ENCODE measurements at places on chromosomes 6 and 20.

GRCh38 chr6:7426447-7427169 lies 37.0 kb downstream of the RIOK1 start:
- DNase-seq = no peak

DNA sequence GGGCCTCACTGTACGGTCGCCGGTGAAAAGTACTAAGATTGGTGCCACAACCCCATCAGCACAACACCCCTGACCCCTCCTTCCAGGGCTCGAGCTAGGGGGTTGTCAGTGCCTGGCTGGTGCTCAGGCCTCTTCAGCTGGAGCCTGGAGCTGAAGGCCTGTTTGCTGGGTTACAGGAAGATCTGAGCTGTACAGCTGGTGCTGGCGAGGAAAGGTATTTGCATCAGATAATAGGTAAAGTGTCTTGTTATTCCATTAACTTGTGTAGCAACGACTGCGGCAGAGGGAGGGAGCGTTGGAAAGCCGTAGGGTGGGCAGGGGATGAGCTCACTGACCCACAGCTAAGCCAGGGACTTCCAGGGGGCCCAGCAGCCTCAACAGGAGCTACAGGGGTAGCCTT lies 15.8 kb upstream of the SIRPA start:
- no peak for DNase-seq

- no peak for DNase-seq
These were observed 271.2 kb upstream of the PRDM1 start for GRCh38 chr6:105814745-105815536.

DNA sequence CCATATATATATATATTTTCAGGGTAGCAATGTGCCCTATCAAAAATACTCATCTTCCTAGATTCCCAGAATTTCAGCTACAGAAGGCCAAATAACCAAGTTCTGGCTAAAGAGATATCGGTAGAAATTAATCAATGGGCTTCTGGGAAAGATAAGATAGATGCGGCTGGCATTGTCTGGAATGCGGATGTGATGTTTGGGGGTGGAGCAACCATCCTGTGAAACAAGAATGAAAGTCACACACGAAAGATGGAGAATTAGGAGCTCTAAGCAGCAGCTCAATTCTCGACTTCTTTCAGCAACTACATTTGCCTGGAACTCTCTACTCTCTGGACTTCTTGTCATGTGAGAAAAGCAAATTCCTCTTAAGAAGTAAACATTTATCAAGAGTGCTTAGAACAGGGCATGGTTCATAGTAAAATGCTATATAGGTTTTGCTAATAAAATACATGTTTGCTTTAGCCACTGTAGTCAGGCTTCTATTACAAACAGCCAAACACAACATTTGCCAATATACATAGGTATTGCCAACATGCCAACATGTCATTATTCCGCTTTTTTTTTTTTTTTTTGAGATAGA lies 90.8 kb downstream of the CLIC5 start:
- no peak for DNase-seq

DNA sequence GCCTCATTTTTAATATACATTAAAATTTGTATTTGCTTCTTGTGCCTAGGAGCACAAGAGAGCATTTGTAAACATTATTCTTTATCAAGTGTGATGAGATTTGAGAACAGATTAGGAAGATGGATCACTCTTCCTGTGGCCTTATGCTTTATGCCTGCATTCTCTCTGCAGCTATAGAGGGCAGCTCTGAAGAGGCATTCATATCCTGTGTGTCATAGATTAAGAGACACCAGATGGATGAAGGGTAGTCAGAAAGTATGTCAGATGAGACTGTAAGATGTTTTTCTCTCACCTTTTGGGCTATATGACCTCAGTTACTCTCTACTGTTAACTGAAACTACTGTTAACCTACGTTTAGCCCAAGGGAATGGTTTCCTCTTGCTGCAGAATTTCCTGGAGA lies 61.4 kb downstream of the DNAH8 start:
- no peak for DNase-seq

DNA sequence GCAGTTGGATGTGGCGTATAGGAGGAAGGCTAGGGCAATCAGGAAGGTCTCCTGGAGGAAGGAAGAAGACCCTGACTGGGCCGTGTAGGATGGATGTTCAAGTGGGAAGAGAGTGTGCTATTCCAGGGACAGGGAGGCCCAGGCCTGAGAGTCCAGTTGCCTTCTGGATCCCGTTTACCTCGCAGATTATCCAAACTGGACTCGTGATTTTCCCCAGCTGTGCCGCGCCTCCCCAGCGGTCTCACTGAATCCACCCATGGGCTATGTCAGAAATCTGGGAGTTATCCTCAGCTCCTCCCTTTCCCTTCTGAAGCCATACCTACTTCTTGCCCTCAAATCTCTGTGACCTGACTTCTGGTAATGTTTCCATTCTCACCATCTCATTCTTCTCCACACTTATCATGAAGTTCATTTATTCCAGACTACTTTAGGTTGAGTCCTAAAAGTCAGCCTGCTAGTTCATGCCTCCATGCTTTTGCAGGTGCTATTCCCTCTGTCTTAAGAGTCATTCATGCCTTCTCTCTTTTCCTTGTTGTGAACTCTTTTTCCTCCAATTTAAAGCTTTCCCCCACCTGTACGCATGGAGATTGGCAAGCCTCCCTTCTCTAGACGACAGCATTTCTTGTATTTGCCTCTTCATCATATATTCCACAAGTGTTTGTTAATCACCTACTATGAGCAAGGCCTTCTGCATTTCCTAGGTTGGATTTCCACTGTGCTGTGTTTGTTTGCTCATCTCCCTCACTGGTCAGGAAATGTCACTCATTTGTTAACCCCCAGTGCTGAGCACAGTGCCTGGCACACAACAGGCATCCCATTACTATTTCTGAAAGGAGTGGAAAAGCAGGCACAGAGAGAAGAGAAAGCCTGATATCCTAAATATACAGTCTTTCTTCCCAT lies 2.7 kb downstream of the SDCBP2 start:
- DNase-seq = peak; percentile 10

GRCh38 chr20:33013701-33014326 lies 6.3 kb downstream of the BPIFB2 start:
- DNase-seq = no peak

DNA sequence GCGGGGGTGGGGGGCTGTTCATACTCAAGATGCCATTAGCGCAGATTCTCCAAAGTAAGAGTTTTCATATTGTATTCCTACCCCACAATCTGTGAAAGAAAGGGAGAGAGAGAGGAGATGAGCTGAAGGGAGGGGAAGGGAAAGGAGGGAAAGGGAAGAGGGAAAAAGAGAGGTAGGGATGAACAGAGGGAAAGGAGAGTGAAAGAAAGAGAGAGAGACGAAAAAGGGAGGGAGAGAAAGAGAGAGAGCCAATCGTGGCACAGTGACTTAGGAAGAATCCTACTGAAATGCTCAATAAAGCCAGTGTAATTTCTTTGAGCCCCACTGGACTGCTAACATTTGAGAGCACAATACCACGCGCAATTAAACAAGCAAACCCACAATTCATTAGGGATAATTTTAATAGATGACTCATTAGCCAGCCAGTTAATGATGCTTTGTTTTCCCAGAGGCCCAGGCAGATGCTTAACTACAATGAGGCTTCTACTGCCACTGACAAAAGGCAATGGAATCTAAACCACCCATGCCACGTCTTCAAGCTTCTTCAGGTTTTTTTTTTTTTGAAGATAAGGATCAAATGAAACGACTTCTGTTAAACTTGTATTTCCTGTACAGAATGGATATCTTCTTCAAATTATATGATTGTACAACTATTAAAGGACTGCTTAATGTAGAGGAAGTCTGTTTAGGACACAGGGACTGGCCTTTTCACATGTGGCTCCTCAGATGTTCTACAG lies 306.8 kb downstream of the FOXC1 start:
- no peak for DNase-seq

DNA sequence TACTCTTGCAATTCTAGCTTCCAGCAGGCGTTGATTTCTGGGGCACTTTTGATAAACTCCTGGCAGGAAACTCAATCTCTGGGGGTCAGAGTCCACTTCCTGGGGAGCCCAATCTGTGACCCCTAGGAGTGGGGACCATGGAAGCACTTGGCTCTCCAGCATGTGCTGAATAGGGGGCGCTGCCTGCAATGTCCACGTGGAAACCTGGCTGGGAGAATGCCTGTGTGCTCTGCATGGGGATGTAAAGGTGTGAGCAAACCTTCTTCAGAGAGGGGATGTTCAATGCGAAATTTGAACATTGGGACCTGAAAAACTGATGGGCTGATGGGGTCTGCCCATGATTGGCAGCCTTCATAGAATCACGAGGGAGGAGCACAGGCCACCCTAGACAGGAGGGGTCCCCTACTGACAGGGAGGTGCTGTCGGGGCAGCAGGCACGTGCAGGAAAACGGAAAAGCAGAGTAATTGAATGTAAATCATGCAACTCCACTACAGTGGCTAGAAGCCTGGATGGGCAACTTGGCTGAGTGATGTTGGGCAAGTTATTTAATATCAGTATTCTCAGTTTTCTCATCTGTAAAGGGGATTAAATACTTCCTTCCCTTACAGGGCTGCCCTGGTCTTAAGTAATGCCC lies 47.8 kb downstream of the CEP43 start:
- DNase-seq = no peak

DNA sequence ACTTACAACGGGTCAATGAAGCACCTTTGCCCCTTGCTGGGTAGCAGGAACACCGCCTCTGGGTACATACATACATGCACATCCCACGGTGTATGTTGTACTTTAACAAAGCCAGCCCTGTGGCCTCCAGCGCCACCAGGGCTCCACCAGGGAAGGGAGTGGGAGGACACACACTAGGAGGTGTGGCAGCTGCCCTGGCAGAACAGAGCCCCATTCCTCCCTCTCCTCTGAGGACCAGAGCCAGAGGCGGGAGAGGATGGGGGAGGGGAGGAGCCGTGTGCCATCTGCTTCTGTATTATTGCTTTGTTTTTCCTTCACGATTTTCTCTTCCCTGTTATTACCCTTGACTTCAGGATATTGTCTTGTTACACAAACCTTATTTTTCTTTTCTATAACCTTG lies 105.8 kb upstream of the TRAF3IP2 start:
- DNase-seq = peak; percentile 55

DNA sequence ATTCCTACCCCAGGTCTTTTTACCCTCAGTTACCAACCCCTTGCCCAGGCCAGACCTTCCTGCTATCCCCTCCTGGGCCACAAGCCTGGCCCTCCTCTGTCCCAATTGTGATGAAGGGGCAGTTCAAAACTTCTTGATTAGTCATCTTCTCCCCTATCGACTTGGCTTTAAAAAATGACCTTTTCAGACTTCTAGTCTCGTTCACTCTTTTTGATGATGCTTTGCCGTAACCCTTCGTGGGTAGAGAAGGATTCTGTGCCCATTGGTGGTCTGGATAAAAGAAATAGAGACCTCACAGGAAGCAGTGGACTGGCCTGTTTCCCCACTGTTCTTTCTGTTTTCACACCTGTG lies 5.5 kb downstream of the VEGFA start:
- DNase-seq = no peak
